ENCODE measurements at places on chromosomes 12 and 14.

DNA sequence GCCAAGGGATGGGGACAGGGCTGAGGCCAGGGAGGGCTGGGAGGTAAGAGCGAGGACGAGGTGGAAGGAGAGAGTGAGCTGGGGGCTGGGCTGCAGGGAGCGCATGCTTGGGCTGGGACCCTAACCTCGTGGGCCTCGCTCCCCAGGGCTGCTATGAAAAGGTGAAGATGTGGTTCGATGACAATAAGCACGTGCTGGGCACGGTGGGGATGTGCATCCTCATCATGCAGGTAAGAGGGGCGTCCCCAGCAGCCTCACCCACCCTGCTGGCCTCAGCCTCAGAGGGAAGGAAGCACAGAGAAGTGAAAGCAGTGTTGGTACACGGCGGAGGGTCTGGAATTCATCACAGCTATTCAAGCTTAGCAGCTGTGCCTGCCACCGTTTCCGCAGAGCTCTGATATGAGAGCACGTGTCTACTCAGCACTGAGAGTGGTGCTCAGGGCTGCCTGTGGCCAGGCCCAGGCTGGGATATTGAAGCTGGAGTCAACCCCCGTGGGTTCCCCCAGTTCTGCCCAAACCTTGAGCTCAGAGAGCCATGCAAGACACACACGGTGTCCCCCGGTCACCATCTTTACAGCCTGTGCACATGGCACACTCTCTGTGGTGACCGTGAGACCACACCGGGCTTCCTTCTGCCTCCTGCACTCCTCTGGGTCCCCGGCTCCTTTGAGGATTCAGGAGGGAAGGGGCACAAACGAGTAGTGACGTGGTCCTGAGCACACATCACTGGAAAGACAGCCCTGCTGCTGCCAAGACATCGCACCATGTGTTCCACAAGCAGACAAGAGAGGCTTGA lies 204.6 kb downstream of the TSPAN9 start:
- no peak for DNase-seq

DNA sequence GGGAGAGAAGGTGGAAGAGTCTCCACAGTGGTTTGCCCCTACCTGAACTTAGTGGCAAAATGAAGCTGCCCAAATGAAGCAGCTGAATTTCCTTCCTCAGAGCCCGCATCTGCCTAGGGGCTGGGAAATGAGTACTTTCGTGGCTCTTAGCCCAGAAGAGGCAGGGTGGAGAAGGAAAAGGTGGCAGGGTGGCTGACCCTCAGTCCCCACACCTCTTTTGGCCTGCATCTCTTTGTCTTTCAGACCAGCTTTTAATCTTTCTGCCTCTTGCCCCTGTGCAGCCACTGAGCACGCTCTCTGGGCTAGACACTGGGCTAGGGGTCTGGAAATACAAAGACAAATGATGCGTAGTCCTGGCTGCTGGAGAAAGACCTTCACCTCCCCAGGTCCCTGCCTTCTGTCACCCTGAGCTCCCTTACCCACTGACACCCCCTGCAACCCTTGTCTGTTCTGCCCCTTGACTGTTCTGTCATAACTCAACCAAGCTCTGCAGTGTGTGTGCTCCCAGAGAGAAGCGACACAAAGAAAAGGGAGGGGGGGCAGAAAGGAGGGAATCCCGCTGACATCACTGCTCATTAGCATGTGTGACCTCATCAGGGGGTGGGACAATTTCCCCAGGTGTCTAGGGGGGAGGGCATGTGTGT lies 371 bp upstream of the REM2 start:
- peak; percentile 52 for DNase-seq

- DNase-seq, result no peak
Measured at GRCh38 chr14:36905272-36905888, 243.7 kb downstream of the PAX9 start.

GRCh38 chr12:93100610-93101009 lies 171.5 kb upstream of the EEA1 start:
- no peak for DNase-seq

DNA sequence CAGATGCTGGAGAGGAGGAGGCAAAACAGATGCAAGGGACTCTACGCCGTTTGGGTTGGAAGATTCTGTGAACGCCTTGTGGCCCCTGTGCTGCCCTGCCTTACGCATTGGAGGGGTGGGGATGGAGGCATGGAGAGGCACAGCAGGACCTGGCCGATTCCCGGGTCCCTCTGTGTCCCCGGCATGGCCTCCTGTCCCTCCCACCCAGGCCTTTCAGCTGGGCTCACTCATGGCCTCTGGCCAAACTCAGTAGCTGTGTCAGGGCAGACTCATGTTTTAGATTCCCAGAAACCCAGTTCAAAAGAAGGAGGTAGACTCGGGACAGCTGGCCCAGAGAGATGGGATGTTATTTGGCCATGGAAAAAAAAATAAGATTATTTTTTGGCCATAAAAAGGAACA lies 40.1 kb downstream of the TESC start:
- no peak for DNase-seq

- DNase-seq, result peak; percentile 66
Measured at GRCh38 chr12:65952737-65953209, 128.5 kb downstream of the HMGA2 start.

DNA sequence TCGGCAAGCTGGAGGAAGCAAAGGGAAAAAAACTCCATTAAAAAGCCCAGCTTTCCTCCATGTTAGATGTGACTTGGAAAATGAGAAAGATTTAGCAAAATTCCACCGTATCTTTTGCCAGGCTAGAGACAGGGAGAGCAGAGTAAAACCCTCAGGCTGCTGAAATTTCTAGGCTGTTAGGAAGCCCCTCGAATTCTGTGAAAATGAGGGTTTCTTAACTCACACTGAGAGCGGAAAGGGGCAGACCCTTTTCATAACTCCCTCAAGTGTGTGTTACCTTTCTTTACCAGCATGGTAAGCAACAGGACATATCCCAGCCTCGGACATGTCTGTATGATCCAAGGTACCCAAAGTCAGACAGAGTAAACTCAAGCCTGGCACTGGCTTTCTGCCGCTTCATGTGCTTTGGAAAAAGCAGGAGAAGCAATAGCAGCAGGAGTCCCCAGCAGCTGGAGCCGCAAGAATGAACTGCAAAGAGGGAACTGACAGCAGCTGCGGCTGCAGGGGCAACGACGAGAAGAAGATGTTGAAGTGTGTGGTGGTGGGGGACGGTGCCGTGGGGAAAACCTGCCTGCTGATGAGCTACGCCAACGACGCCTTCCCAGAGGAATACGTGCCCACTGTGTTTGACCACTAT lies at the start of gene RHOJ:
Gene RHOJ, plus strand, starts transcription at position 37 of the 637 bp plus-strand sequence. Its CDS starts 427 bp downstream, at position 464.
- DNase-seq, result no peak

DNA sequence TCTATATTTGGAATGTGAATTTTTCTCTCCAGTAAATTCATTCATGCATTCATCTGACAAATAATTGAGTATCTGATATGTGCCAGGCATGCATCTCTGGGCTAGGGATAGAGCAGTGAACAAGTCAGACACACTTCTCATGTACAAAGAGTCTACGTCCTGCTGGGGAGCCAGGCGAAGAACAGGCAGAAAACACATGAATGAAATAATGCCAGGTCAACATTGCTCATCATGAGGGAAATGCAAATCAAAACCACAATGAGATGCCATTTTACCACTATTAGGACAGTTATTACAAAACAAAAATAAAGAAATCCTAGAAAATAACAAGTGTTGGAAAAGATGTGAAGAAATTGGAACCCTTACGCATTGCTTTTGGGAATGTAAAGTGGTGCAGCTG lies 90.3 kb downstream of the PAX9 start:
- DNase-seq, result no peak

DNA sequence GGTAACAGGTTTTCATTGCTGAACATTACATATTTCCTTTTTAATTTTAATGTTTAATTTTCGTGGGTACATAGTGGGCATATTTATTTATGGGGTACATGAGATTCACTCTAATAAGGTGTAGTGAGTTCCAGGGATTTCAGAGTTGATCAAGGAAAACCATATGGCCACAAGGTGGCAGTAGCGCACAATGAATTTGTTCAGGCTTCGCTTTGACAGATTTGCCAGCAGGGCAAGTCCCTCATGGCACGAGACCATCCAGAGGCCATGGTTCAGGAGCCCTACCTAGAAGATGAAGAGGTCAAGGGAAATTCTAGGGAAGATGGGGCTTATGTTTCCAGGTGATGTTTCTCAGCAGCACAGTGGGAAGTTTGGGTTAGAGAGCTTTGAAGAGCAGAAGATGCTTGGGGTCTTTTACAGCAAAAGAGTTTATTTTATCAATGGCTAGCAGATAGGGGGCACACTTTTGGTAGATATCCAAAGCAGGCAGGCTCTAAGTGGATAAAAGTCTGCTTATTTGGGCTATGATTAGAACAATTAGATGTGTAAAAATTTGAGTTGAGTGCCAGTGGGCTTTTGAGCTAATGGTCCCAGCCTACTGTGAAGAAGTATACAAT lies 1004.4 kb downstream of the AACS start:
- DNase-seq, result peak; percentile 73

GRCh38 chr12:109137055-109137454 lies 20.7 kb downstream of the ACACB start:
- DNase-seq, result no peak

- DNase-seq, result no peak
Measured at GRCh38 chr12:43102546-43103264, 449.3 kb downstream of the ADAMTS20 start.
